ENCODE measurements at places on chromosomes 5 and 9.

GRCh38 chr5:33688066-33688465 is 203.7 kb downstream of the ADAMTS12 start:
- DNase-seq = no peak

DNA sequence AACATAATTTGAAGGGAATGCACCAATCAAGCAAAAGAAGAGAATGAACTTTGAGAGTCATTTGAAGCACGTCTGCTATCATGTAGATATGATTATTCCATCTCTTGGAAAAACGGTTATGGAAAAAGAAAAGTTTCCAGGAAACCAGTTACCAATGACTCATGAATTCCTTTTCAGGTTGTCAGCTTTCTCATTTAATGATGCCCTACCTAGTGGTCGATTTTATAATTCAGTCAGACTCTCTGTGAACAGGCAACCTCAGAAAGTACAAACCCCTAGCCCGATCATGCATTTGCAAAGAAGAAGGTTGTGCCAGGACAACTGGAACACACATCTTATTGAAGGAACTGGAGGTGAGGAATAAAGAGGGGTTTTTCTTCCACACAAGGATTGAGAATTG is 355.1 kb upstream of the GRIA1 start:
- no peak for DNase-seq

DNA sequence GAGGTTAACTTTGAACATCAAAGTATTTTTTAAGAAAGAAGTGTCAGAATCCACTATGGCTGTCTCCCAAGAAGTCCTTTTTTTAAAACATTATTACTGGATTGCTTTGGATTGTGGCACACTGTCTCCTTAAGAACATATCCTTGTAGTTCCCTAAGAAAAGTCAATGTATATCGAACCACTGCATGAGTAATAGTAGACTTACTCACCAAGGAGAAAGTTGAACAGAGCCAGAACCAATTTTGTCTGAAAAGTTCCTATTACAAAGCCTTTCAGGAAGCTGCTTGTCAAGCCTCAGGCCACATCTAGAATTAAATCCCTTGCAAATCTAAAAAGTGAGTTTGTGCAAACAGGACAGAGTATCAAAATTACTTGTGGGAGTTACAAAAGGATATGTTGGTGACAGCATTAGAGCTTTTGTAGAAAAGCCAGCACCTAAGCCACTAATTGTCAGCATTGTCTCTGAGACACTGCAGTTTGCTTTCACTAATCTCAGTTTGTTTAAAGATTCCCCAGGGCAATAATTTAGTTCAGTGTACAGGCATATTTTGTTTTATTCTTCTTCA is 195.4 kb downstream of the MPDZ start:
- no peak for DNase-seq

GRCh38 chr5:52943285-52943684 is 45.9 kb upstream of the ITGA2 start:
- DNase-seq = no peak

DNA sequence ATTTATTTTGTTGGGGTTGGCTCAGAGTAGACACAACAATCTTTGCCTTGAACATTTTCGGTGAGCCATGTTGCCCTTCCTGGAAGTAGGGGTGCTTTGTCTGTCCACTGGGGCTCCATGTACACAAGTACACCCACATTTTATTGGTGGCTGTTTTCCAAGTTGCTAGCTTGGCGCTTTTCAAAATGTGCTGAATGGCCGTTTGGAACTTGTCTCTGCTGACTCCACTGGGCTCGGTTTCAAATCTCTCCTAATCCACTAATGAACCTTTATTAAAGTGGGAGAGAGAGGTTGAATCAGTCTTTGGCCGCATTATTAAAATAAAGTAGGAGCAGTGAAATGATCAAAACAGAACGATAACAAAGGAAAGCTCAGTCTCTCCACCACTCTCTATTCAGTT is 64.6 kb upstream of the TAF11L2 start:
- no peak for DNase-seq

- no peak for DNase-seq
Measured at GRCh38 chr9:12817702-12818101, 42.9 kb downstream of the LURAP1L start.

GRCh38 chr9:127877566-127877998 is at the start of gene AK1:
Gene AK1, minus strand, starts transcription at chr9:127877675. Its CDS starts 3,058 bp downstream, at chr9:127874617.
- peak; percentile 77 for DNase-seq

- no peak for DNase-seq
Measured at GRCh38 chr5:69368458-69369339, 621 bp downstream of the AK6 start.

DNA sequence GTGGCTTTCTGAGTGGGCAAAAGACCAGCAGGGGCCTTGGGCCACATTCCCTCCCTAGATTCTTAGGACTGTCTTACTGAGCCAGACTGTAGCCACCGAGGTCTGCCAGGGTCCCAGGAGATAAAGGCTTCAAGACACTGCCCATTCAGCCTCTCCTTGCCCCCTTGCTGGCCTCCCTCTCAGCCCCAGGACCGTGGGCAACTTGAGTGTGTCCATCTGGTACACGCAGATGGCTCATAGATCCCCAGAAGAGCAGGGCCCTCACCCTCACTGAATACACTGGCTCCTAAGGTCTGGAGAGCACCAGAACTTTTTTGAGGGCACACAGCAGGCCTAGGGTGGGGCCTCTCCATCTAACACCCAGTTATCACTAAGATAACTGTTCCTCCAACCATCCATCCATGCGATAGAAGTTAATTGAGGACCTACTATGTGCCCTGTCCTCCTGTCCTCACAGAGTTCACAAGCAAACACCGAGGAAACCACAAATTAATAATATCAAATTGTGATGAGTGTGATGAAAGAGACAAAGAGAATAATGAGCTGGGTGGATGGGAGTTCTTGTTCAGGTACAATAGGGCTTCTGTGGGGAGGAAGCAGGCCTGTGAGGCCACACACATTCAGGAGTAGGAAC is 4.9 kb upstream of the PDGFRB start:
- DNase-seq = no peak

DNA sequence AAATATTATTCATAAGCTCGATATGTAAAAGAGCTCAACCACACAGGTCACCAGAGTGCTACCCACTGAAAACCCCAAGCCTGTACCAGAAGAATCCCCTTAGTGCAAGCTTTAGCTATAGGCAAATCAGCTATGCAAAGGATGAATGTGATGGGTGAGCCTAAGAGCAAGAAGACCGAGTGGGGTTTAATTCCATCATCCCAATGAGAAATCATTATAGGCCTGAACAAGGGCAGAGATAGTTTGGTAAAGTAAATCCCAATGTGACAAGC is 21.8 kb downstream of the ELOVL7 start:
- DNase-seq = no peak

GRCh38 chr5:142235870-142236672 is 88.8 kb downstream of the SPRY4 start:
- DNase-seq = no peak

DNA sequence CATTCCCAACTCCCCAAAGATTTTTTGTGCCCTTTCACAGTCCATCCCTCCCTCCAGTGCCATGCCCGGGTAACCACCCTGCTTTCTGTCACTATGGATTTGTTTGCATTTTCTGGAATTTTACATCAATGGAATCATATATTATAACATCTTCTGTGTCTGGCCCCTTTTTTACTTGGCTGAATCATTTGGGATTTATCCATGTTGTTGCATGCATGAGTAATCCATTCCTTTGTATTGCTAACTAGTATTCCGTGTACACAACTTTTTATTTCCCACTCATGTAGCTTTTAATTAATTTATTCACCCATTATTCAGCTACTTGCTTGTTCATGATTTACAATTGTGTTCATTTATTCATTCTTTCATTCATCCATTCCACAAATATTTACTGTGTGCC is 94.1 kb downstream of the FGF18 start:
- no peak for DNase-seq

Measured in occipital lobe (tissue), 3 donors.